Smooth muscle cell of the brain vasculature (primary cell): ENCODE measurements at places on chromosomes 6 and 20.

GRCh38 chr6:133286765-133287164, 45.6 kb downstream of the EYA4 start:
- DNase-seq = peak; percentile 32

- DNase-seq = no peak
Observed at GRCh38 chr6:3825331-3825831, 23.8 kb upstream of the FAM50B start.

DNA sequence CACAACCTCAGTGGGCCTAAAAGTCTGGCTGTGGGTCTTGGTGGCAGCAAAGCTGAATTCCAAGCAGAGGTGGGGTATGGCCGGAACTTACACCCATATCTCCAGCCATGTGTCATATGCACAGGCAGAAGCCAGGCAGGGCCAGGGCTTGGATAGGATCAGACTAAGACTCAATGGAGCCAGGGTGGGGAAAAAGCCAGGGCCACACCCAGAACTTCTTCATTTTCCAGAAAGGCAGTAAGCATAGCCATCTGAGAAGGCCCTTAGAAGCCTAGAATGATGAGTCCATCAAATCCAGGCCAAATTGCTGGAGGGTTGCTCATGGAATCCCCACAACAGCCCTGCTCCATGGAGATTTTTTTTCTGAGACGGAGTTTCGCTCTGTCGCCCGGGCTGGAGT, 116.2 kb upstream of the SRSF6 start:
- DNase-seq = no peak

DNA sequence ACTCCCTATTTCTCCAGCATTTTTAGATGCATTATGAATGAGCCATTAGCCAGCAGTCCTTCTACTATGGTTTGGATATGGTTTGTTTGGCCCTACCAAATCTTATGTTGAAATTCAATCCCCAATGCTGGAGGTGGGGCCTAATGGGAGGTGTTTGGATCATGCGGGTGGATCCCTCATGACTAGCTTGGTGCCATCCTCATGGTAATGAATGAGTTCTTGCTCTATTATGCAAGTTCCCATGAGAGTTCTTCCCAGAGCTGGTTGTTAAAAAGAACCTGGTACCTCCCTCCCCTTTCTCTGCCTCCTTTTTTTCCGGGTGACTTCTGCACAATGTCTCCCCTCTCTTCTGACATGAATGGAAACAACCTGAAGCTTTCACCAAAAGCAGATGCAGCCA, 6.2 kb upstream of the CGA start:
- DNase-seq = no peak

GRCh38 chr6:84685983-84686584, 78.3 kb downstream of the TBX18 start:
- DNase-seq = no peak

DNA sequence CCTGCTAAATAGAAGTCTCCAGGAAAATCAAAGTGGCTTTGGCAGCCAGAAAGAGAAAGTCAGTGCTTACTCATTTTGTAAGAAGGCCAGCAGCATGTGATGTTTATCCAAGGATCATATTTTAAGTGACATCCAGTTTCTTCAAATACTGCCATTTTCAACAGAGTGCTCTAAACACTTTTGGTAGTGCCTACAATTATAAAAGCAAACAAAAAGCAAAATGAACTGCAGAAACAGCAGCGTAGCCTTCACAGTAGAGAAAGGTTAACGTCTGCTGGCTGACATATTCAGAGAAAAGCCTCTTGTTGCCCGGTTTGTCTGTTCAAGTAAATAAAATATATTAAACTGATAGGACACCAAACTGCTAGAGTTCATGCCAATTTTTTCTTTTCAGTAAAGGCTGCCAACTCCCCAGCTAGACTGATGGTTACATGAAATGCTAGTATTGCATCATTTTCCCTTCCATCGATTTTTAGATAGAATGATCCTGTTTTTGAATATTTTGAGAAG, 705.7 kb upstream of the SLC35B3 start:
- DNase-seq = no peak
